ENCODE measurements at places on chromosomes 11 and 22.

DNA sequence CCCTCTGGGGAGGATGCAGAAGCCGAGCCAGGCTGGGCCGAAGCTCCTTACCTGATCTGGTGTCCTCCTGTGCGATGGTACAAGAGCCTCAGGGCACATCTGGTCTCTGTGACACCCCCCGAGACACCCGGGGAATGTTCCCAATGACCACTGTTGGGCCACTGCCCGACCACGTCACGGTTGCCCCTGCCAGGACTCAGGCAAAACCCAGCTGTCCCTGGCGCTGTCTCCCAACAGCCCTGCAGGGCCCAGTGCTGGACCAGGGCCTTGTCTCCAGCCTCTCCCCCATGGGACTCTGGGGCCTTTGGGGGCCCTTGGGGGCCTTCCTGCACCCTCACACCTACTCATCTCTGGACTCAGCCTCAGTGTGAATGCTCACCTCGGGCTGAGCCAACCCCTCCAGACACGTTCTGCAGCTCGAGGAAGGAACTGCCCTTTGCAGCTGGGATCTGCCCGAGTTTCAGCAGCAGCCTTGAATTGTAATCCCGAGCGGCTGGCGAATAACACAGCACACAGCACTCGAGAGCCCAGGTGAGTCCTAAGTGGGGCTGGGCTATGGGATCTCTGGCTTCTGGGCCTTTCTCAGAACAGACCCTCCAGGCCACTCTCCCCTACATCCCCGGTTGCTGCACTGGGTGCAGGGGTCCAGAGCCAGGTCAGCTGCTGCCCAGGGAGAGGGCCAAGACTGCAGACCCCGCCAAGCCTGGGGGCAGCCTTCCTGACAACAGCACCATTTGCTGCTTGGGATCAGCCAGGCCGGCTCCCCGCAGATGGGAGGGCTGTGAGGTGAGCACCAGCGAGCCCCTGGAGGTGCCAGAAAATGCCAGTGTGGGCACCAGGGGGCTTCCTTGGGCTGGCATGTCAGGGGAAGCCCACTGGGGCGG lies 39.8 kb downstream of the RTN4R start:
- DNase-seq, result no peak

GRCh38 chr11:111645657-111646316 lies 43.5 kb downstream of the SIK2 start:
- no peak for DNase-seq

DNA sequence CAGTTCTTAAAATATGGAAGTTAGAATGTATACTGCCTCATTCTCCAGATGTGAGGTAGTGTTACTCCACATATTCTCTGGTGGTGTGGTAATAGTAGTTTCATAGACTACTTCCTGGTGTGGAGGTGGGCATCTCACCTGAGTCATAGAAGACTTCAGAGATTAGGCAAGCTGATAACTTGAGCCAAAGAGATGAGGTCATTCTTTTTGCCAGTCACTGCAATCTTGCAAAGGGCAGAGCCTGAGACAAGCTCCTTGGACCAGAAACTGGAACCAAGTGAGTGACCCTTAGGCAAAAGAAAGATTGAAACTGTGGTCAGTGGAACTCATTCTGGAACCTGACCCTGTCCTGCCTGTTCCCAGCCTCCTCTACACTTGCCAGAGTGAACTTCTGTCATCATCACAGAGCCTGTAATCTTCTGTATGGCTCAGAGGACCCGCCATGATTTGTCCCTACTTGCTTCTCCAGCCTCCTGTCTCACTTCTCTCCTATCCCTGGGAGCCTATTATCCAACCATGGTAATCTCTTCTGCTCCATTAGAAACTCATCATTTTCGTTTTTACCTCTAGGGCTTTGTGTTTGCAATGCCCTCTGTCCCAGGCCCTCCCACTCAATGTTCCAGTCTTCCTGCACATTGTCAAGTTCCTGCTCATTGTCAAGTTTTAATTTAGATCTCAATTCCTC lies 10.6 kb upstream of the CCDC83 start:
- DNase-seq, result no peak

- no peak for DNase-seq
These were observed 407.1 kb upstream of the LRRC4C start for GRCh38 chr11:41866525-41866924.

- no peak for DNase-seq
These were observed 2.1 kb downstream of the MED19 start for GRCh38 chr11:57709802-57710367.

- DNase-seq, result no peak
These were observed 3.4 kb upstream of the NDUFC2 start for GRCh38 chr11:78083021-78083420.

- no peak for DNase-seq
These were observed 276.8 kb downstream of the BRD1 start for GRCh38 chr22:49550766-49551362.

DNA sequence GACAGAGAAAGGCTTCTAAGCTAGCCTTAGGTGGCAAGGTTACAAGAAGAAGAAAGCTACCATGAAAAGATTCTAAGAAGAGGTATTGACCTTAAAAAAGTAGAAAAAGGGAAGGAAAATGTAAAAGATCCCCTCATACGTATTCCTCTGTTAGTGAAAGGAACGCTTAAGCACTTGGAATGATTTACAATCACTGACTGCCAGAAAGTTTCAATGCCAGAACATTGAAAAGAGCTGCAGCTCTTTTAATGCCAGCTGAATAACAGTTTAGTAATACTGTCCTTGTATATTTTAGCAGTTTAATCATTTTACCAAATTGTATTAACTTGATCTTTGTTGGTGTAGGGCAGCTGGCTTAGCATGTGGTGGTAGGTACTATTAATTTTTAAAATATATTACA lies 650.7 kb downstream of the FAM181B start:
- DNase-seq, result no peak

- no peak for DNase-seq
These were observed 2.0 kb upstream of the EHD1 start for GRCh38 chr11:64880240-64881001.

- DNase-seq, result no peak
These were observed at the start of gene BTG4 for GRCh38 chr11:111512296-111513239. Gene BTG4 (minus strand): TSS chr11:111512386. CDS start chr11:111498776, 13,610 bp downstream.

DNA sequence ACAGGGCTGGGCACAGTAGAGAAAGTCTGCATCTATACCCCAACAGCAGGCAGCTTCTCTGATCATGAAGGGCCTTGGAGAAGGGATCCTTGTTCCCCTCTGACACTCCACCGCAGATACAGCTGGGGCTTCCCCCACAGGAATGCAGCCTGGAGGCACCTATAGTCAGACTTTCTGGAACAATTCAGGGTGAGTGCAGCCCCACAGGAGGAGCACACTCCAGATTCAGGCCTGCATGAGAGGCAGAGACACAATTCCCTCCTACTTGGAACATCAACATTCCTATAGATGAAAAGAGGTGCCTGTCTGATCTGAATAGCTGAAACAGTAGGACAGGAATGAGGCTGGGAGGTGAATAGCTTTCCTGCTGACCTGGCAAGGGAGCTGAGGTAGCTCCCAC lies 1298.0 kb upstream of the CNTN5 start:
- DNase-seq, result no peak

DNA sequence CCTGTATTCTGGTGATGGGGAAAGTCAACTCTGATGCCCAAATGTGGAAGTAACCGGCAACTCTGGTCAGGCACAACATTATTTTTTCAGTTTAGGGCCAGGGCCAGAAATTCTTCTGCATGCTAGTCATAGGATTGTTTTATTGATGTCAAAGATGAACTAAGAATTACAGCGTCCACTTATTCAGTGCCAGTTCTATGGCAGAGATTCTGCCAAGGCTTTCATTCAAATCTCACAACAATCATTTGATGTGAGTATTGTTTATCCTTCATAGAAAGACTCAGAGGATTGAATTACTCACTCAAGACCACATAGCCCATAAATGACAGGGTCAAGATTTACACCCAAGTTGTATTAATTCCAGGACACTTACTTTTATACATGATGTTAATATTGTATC lies 87.7 kb downstream of the TMPRSS5 start:
- DNase-seq, result no peak

DNA sequence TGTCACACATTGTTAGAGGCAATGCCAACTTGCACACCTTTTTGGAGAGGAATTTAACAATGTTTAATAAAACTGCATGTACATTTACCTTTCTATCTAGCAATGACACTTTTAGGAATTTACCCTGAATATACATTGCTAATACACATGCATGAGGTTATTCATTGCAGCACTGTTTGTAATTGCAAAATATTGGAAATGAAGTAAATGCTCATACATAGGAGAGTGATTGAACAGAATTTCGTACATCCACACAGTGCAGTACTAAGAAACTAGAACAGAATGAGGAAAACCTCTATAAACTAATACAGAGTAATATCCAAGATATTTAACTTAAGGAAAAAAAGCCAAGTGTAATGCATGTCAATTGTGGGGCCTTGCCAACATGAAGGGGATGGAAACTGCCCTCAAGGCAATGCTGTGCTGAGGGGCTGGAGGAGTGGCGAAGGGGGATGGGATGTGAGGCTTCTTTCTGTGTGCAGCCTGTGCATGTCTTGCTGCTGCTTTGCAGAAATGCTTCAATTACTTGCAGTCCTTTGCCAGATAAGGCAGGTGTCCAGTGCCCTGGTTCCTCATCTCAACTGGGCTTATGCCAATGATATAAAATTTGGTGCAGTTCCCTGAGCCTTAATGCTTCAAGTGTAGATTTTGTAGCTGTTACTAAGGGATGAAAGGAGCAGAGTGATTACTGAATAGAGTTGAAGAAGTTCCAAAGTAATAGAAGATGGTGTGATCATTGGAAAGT lies 96.1 kb downstream of the GRIA4 start:
- no peak for DNase-seq

DNA sequence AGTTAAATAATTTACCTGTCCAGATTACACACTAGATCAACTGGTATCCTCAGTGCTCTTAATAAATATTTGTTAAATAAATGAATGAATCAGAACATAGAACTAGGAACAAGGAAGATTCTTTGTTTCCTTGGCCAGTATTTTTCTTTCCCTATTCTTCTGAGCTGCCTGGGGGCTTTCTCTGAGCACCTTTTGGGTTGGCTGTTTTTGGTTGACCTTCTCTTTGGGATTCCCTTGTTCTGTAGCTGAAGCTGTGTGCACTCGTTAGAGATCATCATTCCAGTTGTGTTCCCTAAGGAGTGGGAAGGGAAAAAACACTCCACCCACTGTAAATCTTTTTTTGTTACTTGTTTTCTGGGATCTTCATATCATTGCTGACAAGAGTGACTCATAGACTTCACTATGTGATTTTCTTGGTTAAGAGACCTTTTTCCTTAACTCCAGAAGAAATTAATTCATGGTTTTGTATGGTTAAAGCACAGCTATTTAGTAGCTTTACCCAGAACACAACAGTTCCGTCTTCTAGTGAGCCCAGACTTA lies 84.3 kb downstream of the STIM1 start:
- no peak for DNase-seq

GRCh38 chr11:11427140-11427539 lies 74.1 kb upstream of the CSNK2A3 start:
- no peak for DNase-seq

Measured in AG04449 (cell line).